ENCODE measurements at places on chromosomes 6 and 20.

DNA sequence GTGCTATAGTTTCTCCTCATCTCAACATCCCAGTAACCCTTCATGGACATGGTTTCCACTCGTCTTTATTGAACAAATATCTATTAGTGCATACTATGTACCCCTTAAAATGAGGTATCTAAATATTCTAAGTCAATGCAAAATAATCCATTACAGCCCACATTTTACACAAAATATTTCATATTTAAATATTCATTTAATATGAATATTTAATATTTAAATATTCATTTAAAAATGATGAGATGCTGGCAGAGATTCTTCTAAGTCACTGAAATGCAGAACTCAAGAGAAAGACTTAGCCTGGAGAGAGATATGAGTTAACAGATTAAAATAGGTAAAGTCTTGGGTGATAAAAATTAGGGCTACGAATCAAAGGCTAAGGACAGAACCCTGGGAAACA is 17.9 kb downstream of the EPB41L2 start:
- DNase-seq: no peak

- DNase-seq: no peak
Observed at GRCh38 chr20:57781901-57782300, 72.1 kb upstream of the PMEPA1 start.

DNA sequence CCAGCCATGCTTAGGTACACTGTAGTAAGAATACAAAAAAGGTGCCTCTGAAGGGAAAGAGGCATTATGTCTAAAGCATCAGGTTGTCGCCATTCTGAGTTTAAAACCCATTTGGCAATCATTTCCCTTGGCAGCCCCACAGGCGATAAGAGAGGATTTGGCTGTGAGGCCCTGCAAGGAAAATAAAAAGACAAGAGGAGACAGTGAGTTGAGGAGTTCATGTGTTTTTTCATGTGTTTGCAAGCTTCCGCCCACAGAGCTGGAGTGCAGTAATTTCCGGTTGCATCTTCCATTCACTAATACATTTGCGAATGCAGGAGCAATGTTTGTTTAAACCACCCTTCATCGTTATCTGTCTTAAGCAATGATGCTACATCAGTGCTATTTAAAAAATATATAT is 138.5 kb upstream of the SOX4 start:
- no peak for DNase-seq

DNA sequence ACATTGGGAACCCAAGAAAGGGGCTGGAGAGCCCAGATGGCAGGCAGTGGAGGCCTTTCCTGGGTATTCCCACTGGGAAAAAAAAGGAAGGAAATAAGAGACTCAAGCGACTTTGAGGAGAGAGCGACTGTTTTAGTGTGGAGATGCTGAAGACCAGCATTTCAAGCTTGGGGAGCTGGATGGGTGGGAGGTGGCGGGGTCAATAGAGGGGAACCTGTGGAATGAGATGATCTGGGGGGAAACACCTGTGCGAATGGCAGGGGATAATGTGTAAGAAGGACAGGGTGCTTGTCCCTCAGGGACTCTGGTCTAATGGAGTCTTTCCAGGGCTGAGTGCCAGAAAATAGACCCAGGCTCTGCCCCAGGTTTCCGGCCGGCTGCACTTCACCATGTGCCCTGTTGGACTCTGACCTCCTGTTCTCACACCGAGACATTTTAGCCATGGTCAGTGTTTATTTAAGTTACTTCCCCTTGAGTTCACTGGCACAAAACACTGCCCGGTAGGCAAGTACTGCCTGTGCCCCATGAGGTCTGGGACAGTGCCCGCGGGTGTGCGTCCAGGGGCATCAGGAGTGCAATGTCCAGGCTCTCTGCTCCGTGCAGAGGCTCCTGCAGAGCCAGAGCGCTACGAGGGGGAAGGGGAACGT is 50.4 kb upstream of the NKX2-2 start:
- DNase-seq: no peak

DNA sequence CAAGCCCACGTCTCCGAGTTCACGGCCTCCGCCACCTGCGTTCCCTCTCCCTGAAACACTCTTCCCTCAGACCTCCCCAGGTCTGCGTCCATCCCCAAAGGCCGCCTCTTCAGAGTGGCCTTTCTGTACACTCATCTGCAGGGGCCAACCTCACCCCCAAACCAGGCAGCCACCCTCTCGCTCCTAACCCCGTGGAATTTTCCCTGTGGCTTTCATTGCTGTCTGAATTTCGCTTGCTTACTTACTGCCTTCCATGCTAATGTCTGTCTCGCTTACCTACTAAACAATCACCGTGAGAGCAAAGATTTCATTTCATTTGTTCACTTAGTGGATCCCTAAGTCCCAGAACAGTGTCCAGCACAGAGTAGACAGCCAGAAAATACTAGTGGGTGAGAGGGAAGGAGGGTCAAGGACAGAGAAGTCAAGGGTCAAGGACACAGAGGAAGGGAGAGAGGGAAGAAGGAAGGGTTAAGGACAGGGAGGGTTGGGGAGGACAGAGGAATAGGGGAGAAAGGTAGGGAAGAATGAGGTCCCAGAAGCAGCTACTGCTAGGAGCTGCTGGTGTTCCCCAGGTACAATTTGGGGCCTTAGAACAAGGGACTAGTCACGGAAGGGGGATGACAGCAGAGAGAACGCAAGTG is 114.7 kb downstream of the NFATC2 start:
- DNase-seq: no peak

DNA sequence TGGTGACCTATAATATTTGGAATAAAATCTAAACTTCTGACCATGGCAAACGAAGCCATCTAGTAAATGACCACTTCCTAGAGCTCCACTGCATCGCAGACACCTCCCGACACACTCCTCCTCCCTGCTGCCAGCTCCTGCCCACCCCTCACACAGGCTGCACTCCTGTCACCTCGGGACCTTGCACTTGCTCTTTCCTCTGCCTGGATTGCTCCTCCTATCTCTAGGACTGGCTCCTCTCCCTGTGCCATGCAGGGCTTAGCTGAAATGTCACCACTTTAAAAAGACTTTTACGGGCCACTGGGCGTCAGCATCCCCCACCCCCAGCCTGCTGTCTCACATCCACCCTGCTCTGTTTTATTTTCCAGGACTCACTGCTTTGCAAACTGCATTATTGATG is 87.6 kb upstream of the MC3R start:
- DNase-seq: no peak

DNA sequence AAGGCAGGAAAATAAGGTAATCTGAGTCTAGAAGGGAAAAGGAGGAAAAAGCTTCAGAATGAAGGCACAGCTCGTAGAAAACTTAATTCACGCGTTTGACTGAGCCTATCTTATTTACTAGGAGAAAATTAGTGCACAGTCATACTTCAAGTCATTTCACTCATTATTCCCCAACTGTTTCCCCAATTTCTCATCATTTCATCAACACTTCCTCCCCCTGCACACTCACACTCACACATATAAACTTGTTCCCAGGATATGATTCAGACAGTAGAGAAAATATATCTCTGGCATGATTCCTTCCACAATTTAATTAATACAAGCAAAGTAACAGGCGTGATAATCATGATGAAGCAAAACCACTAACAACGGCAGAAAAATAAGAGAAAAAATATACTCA is 94.5 kb upstream of the F13A1 start:
- no peak for DNase-seq

DNA sequence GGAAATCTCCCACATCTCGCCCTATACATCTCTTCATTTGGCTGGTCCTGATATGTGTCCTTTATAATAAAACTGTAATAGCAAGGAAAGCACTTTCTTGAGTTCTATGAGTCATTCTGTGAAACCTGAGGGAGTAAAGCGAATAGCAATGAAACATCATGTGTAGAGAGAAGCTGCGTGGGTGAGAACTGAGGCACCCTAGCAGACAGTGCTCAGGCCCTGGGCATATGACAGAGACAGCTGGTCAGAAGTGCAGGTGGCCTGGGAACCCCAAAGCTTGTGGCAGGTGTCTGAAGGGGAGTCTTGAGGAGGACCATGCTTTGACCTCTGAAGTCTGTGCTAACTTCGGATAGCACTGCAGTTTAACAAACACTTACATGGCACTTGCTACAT is 1.3 kb upstream of the BLOC1S5 start:
- peak; percentile 23 for DNase-seq

DNA sequence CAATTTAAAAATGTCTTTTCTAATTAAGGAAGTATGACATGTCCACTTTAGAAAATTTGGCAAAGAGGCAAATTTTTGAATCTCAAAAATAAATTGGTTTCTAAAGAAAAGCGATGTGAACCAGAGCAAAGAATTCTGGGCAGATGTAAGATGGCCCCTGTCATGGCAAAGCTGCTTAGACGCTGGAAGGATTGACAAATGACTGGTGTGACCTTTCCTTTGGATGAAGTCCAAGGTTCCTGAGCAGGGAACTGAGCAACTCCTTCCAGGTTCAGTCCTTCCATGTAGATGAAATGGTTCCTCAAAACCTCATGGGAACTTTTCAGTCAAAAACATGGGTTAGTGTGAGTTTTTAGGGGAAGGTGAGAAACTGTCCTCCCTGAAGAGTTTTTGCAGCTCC is 25.1 kb downstream of the BRPF3 start:
- no peak for DNase-seq
